ENCODE measurements at places on chromosomes 5 and 9.

DNA sequence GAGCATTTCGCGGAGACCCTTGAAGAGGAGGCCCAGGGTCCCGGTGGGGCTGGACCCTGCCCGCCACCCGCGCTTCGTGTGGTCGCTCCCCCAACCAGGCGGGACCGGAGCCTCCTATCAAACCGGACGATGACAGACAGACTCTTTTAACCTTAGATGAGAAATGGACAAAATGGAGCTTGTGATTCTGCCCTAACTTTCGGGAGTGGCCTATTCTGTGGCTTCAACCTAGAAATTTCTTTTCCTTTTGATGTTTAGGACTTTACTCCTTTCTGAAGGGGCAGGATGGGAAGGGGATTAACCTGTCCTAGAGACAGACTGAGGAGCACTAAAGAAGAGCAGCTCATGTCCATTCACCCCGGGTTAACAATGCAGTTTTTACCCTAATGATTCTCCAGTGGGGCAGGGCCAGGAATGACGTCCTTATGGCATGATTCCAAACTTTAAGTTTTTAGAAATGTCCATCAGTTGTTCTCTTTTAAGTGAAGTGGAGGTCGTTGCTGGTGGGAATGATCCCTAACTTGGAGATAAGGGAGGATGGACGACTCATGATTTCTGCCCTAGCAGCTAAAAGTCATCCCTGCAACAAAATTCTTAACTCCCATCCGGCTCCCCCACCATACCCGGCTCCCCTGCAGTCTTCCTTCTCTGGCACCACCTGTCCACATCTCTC, 1.0 kb downstream of the NIPSNAP3A start:
- DNase-seq: no peak

- peak; percentile 74 for DNase-seq
These were observed 12.5 kb downstream of the OR2S2 start for GRCh38 chr9:35945341-35946018.

GRCh38 chr5:147760086-147760875, 22.2 kb downstream of the JAKMIP2 start:
- no peak for DNase-seq

DNA sequence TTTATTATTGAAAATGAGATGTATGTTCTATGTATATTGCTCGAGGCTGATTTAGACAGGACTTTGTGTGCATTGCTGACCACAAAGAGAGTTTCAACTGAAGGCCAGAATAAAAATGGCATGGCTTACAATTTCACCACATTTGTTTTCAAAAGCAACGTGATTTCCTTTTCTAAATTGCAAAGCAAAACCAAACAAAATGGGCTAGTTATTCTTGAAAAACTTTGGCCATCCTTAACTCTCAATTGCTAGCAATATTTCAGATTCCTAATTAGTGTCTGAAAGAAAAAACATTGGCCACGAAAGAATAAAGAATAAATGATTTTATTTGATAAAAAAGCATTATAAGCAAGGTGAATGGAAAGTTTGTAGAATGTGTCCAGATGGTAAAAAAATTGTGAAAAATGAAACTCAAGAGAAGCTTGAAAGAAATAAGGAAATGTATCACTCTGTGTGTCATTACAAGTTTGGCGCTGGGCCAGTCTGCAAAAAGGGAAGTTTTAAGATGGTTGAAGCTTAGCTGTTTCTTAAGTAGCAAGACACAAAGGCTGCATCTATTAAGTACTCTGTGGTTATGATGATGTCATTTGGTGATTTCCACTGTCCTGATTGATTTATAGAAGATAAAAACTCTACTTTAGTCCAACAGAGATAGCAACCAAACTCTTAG, 89.2 kb upstream of the PRLR start:
- peak; percentile 59 for DNase-seq

DNA sequence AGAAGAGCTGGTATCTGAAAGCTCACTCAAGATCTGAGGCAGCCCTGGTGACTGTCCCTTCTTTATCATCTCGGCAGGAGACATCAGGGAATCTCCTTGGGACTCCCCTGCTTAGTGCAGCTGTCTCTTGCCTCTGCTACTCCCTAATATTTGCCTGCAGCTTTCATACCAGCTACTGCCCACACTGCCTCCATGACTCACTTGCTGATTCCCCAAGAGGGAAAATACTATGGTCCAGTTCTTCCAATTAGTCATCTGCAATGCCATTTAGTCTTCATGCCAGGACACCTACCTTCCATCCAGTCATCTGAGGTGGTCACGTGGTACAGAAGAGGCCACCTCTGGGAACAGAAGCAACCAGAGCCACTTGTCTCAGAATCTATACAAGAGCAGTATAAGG, 270.8 kb downstream of the NTRK2 start:
- no peak for DNase-seq

DNA sequence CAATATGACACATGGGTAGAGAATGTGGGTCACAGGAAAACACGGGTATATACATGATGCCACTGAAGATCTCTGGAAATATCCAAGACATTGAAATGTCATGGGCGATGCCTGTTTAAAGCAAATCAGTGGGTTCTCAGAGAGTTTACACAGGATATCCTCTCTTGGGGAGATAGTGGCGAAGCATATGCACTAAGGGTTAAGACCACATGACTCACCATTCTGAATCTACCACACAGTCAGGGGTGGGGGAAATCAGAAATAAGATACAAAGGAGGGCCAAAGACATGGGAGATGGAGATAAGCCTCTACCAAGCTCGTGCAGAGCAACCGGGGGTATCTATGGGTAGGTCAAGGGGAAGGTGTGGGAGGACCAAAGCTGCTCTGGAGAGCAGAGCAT, 58.8 kb downstream of the SH3PXD2B start:
- DNase-seq: no peak

DNA sequence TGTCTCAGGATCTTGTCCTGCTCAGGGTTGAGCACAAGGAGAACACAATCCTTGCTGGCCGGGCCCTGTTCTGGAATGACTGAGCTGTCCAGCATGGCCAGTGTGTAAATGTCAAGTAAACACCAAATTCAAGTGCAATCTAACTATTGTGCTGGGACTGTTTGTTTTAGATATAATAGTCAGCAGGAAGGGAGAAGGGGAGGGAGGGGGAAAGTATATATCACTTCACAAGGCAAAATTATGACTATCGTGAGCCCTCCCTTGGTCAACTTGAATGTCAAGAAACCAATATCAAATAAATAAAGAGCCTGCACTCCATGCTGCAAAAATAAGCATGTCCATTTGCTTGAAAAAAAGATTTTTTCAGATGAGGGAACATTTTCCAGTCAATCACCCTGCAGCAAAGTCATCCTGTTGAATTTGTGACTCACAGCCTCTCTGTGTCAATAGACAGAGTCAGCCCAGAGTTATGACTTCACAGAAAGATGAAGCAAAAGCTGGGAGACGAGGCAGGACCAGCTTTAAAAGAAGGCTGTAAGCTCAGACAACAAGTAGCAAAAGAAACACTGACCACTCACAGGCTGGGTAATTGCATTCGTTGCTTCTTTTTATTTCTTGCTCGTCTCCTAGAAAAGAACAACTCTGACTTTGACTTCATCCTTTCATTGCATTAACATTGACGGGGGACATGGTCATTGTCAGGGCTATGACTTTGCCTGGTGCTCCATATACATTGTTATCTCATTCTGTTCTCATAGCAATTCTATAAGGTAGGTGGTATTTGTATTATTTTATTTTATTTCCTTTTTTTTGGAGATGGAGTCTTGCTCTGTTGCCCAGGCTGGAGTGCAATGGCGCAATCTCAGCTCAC, 15.3 kb upstream of the KLF4 start:
- peak; percentile 61 for DNase-seq

- no peak for DNase-seq
These were observed 18.6 kb downstream of the HOMER1 start for GRCh38 chr5:79495311-79495710.

- no peak for DNase-seq
These were observed 1.6 kb downstream of the ENTPD2 start for GRCh38 chr9:137052293-137052692.

DNA sequence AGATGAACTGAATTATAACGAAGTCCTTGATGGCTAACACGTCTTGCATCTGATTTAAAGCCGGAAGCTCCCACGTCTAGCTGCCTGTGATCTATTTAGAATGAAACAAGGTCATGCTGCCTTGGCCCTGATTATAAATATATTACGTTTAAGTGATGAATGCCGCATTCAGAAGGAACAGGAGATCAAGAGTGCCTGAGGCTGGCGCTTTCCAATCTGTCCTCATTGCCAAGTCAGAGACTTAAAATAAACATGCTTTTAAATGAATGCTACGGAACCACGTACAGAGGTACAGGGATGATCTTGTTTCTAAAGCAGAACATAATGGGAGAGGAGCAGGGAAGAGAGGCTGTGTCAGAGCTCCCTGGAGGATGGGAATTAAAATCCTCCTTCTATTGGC, 292.8 kb downstream of the TLE1 start:
- no peak for DNase-seq

DNA sequence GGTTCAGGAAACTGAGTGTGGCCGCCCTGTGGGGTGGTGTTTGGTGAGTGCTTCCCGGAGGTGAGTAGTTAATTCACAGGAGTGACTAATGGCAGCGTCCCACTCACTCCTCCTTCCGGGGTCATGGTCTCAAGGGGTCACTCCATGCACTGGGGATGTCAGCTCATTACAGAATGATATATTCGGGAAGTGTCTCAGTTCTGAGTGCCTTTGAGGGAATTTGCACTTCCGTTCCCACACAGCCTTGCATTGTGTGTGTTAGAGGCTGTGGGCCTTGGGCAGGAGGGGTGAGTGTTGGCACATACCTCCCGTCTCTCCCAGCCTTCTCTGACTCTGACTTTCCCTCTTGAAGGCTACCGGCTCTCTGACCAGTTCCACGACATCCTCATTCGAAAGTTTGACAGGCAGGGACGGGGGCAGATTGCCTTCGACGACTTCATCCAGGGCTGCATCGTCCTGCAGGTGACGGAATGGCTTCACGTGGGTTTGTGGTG, 10.5 kb upstream of the AHRR start:
- DNase-seq: peak; percentile 73

- no peak for DNase-seq
These were observed 171.8 kb upstream of the RAI14 start for GRCh38 chr5:34484216-34484920.

DNA sequence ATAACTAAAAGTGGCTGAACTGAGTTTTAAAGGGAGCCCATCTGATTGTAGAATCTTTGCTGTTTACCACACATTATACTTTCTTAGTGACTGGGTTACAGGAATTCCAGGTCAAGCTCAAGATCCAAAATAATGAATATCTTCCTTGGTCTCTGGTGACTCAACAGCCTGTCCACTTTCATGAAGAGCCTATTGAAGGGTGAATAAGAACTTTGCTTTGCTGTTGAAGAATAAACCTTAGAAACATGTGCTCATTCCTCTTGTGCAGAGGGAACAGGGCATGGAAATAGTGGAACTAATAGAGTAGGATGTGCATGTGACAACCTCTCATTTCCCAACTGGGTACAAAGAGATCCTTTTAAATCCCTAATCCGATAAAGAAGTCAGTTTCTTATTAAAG, 21.4 kb downstream of the ALDH1A1 start:
- no peak for DNase-seq

DNA sequence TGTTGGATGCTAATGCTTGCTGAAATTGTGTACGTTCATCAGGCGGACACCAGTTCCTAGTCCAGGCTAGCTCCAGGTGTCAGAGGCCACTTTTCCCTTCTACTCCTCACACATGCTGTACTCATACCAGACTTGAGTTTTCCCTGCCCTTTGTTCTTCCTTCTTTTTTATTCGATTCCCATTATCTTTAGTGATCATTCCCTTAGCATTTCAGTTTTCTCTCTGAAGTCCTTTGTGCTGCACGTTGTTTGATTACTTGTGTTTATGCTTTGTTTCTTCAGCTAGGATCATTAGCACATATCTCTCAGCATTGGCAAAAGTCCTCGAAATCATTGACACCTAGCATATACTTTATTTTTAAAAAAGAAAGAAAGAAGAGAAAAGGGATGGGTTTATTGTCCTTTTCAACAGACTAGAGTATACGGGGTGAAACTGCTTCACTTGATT, 409 bp upstream of the COX7C start:
- DNase-seq: no peak

GRCh38 chr5:621341-621761, 9.2 kb downstream of the CEP72 start:
- DNase-seq: no peak

GRCh38 chr5:163459462-163459818, 462 bp downstream of the NUDCD2 start:
- DNase-seq: no peak

GRCh38 chr5:41503310-41503709, 7.1 kb downstream of the PLCXD3 start:
- no peak for DNase-seq

DNA sequence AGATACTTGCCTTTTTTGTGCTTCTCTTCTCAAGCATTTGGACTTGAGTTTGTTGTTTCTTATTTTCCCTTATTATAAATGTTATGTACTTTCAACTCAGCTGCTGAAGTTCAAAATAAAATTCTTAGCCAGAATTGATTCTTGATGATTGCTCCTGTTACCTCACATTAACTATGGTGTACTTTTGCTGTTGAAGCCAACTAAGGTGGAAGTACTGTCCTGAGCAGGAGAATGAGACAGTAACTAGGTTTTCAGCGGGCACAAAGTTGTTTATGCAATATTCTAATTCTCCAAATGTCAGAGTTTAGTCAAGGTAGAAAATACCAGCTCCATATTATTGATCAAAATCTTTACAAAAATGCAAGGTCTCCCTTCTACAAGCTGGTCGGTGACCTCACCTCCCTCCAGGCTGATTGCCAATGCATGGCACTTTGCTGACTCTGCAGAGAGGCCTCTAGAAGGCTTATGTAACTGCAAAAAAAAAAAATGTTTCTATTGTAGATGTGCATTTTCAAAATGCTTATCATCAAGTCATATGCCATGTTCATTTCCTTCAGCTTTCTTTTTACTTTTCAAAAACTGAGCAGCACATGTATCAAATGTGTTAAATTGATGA, 1783.5 kb upstream of the WWC1 start:
- DNase-seq: no peak

DNA sequence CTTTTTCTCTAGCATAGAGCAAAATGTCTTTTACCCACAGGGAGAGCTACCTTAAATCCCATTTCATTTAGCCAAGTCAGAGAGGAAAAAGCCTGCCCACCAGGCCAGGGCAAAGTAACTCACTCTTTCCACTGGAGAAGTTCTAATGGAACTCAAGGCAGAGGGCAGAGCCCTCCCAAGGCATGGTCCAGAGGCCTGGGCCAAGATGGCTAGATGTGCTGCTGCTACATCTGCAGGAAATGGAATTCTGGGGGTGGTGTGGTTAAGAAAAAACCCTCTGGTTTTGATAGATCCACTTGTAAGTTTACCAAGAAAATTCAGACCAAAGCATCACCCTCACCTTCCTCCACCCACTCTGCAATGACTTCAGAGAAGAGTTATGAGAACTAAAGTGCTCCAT, 37.3 kb downstream of the CSF2 start:
- no peak for DNase-seq

GRCh38 chr5:177113566-177114424, 19.8 kb upstream of the NSD1 start:
- DNase-seq: peak; percentile 91

- no peak for DNase-seq
These were observed 77.3 kb upstream of the RPS23 start for GRCh38 chr5:82355496-82355895.

GRCh38 chr5:152592416-152592815, 187.3 kb upstream of the NMUR2 start:
- DNase-seq: no peak

Measured in HTR-8/SVneo (cell line).